Stimulated activated CD8-positive, alpha-beta memory T cell treated with anti-CD3 and anti-CD28 coated beads, Interleukin-7, amount 100 ng/mL, for 4 hours (primary cell): ENCODE measurements at places on chromosomes 1 and 21.

GRCh38 chr1:240956020-240956419, 344.1 kb upstream of the GREM2 start:
- DNase-seq: no peak

DNA sequence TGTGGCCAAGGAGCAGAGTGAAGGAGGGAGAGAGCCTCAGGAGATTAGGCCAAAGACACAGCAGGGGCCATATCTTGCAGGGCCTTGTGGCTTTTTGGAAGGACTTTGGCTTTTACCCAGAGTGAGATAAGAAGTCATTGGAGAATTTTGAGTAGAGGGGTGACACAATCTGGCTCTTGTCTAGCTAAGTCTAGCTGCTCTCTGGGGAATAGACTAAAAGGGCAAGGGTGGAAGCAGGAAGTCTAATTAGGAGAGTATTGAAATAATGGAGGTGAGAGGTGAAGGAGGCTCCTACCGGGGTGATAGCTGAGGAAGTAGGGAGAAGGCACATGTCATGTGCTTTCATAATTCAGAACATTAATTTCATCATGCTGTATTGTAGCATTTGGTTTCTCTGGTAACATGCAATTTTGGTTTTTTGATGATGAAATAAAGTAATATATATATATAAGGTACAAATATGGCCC, 34.3 kb upstream of the KCNA3 start:
- no peak for DNase-seq

DNA sequence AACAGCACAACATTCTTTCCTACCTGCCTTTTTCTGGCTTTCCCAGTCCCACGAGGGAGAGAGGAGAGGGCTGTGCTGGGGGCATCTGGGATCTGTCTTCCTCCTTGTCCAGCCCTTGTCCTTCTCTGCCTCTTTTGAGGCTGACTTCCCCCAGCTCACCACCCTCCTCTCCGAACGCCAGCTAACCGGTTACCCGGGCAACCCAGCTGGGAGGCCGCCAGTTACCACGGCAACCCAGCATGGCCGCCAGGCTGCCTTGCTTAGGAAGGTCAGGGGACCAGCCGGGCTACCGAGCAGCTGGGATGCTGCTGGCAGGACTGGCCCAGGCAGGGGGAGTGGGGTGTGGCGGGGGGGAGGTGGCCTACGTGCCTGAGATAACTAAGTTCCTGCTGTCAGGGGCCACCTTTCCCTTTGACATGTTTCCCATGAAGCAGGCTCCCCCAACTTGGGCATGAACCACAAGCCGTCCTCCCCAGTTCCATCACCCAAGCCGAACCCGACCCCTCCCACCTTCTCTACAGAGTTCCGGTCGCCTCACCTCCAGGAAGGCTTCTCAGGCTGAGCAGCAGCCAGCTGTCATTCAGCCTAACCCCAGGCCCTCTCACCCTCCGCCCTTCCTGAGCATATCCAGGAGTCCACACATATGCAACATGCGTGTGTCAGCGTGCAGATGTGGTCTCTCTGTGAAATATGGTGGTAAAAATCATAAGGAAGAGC, 8.7 kb downstream of the PLEKHA6 start:
- DNase-seq: no peak

- DNase-seq: no peak
Measured at GRCh38 chr1:77188770-77189169, 30.5 kb downstream of the PIGK start.

GRCh38 chr1:248597589-248597988, at the start of gene OR2T10:
Gene OR2T10 (minus strand): TSS chr1:248597700. CDS start chr1:248593768, 3,932 bp downstream.
- no peak for DNase-seq
